ENCODE measurements at places on chromosomes 12 and 14.

DNA sequence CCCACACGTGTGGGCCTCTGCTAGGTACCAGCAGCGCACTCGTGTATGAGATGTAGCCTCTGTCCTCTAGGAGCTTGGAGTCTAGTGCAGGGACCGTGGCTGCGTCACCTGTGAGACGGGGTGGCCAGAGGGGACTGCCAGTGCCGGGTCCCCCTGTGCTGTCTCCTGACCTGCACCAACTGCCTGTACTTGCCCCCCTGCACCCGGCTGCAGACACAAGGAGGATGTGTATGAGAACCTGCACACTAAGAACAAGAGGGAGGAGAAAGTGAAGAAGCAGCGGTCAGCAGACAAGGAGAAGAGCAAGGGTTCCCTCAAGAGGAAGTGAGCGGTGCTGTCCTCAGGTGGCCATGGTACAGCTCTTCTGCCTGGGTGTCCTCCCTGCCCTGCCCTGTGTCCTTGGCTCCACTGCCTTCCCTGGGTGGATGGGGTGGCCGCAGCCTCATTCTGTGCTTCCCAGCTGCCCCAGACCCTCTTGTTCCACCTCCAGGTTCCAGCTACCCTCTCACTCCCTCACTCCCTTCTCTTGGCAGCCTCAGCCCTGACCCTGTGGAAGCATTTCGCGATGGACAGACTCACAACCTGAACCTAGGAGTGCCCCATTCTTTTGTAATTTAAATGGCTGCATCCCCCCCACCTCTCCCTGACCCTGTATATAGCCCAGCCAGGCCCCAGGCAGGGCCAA lies 9.6 kb downstream of the PTPN6 start:
- no peak for DNase-seq

DNA sequence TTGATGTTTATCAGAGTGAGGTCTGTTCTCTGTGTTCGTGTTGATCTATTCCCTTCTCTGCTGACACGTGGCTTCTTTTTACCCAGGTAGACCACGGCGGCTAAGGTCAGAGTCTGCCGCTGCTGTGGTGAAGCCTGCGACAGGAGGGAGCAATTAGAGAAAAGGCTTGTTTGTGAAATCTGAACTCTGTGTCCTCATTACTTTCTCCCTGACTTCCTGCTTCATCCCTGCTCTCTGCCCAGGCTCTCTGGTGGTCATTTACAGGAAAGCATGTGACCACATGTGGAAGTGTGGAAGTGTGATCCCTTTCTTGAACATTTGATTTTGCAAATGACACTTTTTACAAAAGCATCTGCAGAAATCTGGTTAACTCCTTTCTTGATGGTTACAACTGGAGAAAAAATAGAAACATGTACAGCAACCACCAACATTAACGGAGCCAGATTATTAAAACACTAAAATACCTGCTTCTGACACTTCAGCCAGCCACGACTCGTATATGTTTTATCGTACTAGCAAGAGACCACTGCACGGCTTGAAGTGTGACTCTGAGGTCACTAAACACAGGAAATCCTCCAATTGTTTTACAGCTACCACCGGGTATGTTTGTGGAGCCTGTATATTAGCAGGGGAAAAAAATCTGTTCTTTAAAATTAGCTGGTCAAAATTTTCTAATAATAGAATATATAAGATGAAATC lies 388.6 kb upstream of the TMPO start:
- no peak for DNase-seq

DNA sequence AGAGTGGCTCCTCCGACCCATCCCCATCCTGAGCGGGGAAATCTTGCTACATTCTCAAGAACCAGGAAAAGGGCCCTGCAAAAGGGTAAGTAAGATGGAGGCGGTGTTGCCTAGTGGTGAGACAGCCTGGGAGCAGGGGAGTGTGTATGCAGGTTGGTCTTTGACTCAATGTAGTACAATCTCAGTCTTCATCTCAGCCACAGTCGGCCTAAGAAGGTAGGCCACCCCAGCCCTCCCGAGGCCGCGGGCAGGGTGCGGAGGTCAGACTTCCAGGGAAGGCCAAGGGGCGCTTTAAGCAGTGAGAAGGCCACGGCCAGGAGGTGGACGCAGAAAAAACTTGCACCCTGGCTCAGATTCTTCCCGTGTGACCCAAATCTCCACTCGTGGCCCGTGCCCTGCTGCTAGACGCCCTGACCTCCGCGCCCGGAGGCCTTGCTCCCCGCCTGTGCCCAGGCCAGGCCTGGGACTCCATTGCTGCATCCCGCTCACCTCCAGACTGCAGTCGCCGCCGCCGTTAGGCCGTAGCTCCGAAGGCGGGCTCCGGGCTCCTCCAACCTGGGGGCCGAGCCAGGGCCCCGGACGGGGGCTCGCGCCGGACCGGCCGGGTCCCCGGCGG lies 435 bp downstream of the FOXM1 start:
- DNase-seq: no peak

DNA sequence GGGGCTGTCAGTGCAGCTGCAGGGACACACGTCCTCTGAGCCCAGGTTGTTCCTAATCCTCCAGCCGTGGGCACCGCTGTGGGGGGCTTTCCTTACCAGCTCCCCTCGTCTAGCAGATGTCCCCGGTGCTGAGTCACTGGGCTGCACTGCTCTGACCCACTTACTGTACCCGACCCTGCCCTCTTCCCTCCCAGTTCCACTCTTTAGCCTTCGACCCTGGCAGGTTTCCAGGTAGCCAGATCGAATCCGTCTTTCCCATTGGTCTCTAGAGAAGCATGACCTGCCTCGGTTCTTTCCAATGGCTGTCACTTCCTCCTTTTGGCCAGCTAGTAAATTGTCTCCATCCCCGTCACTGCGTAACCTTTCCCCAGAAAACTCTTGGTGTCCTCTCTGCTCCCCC lies 48.4 kb downstream of the ELK3 start:
- no peak for DNase-seq

DNA sequence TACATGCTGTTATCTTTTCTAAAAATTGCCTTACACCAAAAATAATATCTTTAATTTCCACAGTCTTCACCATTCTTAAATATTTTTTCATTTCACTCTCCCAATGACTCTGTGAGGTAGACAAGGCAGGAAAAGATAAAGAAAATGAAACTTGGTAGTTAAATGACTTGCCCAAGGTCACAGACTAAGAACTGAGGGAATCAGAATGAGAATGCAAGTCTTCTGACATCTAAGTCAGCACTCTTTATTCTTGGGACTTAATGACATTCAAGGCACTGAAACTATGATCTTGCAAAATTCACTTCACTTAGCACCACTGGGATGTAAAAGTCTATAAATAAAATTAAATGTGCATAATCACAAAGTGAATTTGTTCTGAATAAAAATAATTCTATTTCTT lies 104.5 kb downstream of the SLC2A13 start:
- no peak for DNase-seq

DNA sequence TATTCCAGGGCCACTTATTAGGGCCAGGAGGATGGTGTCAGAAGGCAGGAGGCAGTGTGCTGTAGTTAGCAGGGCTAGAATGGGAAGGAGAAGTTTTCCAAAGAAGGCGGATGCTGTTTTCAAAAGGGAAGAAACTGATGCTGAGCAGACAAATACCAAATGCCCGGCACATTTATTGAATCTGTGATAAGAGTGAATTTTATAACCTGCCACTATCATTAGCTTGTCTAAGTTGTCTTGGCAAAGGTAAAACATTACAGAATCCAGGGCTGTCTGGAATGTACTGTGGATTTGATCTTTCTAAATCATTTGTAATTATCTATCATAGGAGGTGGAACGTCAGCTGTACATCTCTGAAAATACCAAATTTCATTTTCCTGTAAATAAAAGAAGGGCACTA lies 40.8 kb downstream of the NDUFA12 start:
- DNase-seq: no peak

- no peak for DNase-seq
These were observed 1.4 kb downstream of the ADIPOR2 start for GRCh38 chr12:1692226-1692625.

GRCh38 chr12:68454892-68455291 lies 122.7 kb upstream of the MDM1 start:
- no peak for DNase-seq

DNA sequence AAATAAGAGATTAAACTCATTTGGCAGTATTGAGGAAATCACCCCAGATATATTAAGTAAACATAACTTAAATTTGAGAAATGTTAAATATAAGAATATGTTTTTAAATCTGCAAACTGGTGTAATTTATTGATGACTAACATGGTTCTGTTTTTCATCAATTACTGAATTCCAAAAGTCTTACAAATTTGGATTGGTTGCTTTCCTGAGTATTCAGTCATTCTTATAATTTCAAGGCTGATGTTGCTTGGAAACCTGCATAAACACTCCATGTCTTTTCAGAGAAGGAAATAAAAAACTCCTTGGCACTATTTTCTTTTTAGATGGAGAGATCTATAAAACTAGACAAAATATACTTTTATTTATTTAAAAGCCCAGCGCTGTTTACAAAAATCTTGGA lies 71.7 kb downstream of the NOVA1 start:
- DNase-seq: no peak

DNA sequence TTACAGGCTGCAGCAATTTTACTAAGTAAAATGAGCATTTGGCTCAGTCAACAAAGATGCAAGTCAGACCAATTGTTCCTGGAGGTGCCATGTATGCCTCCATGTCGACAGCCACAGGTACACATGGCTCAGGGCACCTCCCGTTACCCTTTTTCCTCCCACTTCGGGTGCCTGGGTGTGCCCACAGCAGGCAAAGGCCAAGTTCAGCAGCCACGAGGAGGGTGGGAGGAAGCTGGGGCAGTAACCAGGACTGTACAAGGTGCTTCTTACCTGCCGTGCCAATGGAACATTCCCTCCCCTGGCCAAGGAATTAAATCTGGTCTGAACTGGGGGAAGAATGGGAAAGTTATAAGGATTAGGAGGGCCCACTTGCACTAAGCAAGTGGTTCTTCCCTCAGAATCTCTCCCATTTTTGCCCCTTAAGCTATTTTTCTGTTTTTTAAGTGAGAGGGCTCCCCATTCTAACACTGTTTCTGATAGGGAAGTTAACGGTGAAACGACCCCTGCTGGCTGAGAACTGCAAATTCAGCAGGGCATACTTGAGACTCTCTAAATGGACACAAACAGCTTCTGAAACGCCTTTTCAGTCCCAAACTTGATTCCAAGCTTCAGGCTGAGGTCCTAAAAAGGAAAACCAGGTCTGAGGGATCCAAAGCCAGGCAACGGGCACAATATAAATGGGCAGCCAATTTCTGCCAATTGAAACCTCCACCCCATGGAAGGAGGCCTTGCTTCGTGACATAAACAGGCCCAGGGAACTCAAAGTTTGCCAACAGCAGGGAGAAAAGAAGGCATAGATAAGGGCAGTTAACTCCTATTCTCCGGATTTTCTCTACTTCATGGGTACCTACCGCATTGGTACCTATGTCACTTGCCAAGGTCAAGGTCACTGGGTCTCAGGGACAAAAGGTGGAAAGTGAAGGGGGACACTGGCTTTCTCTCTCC lies 24.8 kb downstream of the CLECL1 start:
- peak; percentile 63 for DNase-seq

DNA sequence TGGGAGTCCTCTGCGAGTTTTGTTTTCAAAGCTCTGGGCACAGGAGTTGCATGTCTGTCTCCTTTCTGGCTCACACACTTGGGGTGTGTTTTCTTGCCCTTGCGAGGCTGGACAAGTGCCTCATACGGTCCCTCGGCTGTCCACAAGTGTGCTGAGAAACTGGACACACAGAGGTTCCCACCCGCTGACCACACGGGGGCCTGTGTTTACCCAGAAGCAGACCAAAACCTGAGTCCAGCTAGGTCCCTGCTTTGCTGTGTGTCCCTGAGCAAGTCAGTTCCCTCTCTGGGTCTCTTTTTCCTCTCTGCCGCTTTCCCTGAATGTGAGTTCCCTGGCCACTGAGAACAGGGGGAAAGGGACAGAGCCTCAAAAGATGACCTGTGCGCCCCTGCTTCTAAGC lies 678 bp upstream of the OAS2 start:
- DNase-seq: no peak

DNA sequence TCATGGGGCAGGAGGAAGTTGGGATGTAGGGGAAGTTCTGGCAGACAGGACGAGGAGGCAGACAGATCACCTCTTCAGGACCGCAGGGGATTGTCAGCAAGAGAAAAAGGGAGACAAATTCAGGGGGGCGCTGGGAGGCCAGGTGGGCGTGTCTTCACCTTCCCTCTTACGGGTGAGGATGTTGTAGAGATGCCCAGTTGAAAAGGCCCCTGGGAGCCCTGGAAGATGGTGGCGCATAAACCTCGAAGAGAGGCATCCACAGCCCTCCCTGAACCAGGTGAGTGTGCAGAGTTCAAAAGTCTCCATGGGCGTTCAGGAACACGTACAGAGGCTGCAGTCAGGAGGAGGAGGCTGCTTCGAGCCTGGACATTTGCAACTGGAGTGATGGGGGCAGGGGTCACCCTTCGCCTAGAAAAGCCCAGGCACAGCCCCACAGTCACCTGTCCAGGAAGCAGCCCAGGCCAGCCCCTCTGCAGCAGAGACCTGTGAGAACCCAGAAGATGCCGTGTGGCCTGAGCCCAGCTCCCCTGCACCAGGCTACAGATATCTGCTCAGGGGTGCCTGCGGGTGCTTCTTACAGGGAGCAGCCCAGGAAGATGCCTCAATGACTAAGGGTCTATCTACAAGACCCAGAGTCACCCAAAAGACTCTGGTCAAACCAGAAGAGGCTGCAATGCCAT lies 74.4 kb downstream of the PRIMA1 start:
- no peak for DNase-seq

- no peak for DNase-seq
These were observed 2.9 kb upstream of the AGAP2 start for GRCh38 chr12:57741413-57741789.

GRCh38 chr12:74945771-74946198 lies 263.9 kb downstream of the KCNC2 start:
- DNase-seq: no peak

DNA sequence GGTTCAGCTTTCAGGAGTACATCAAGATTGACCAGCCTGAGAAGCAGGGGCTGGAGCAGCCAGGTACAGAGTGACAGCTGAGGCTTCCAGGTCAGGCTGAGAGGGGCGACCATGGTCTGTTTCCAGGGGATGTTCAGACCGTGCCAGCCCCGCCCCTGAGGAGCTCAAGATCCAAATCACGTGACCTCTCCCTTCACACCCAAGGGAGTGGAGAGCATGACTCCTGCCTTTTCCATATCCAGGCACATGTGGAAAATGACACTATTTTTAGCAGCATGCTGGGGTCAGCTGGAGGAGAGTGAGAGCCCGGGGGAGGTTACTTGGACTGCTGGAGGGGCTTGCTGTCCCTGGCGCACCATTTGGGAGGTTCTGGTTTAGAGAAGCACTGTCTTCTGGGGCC lies 92.7 kb downstream of the B4GALNT3 start:
- no peak for DNase-seq

GRCh38 chr12:100503228-100503628 lies 29.6 kb downstream of the NR1H4 start:
- no peak for DNase-seq
